ENCODE measurements at places on chromosomes 2 and 18.

GRCh38 chr2:33042265-33042664 lies 95.5 kb downstream of the LTBP1 start:
- no peak for DNase-seq

- DNase-seq: no peak
These were observed 13.3 kb upstream of the DUSP2 start for GRCh38 chr2:96158554-96158940.

- DNase-seq: no peak
These were observed 60.8 kb downstream of the CFAP221 start for GRCh38 chr2:119605096-119605495.

DNA sequence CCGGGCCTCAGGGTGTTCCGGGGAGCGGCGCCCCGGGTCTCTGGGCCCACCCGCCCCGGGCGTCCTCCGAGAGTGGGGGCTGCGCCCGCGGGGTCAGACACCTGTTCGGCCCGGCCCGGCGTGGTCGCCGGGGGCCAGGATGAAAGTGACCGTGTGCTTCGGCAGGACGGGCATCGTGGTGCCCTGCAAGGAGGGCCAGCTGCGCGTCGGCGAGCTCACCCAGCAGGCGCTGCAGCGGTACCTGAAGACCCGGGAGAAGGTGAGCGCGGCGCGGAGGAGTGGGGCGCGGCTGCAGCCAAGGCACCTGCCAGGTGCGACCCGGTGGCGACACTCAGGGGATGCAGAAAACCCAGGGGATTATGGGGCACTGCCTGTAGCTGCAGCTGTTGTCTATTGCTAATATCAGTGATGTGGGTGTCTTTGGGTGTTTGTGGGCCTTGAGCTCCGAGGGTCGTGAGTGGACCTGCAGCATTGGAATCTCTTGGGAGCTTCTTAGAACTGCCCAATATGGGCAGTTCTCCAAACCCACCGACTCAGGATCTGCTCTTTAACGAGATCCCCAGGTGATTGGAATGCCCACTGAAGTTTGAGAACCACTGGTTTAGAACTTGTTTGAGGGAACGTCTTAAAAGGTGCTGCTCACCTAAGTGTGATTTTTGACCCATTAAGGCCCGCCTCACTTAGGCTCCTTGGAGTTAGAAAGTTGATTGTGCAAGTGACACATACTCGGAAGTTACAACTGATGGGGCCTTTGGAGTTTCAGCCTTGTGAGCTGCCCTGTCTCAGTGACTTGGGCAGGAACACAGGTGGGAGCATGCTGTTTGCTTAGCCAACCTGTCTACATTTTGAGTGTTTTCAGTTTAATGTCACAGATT lies 823 bp downstream of the PARD3B start:
- DNase-seq: no peak

- no peak for DNase-seq
These were observed 39.4 kb downstream of the COBLL1 start for GRCh38 chr2:164802095-164802707.

GRCh38 chr2:241550616-241551580 lies 7.6 kb upstream of the BOK start:
- no peak for DNase-seq

- DNase-seq: no peak
These were observed 1225.8 kb downstream of the SUCLG1 start for GRCh38 chr2:83233326-83233725.

- DNase-seq: no peak
These were observed 74.2 kb downstream of the NCAPH start for GRCh38 chr2:96409820-96410164.
